GM23248 (cell line): ENCODE measurements at places on chromosomes 6 and 20.
A peak's percentile ranks its signal among the peaks of the same experiment; 100 is the strongest.

DNA sequence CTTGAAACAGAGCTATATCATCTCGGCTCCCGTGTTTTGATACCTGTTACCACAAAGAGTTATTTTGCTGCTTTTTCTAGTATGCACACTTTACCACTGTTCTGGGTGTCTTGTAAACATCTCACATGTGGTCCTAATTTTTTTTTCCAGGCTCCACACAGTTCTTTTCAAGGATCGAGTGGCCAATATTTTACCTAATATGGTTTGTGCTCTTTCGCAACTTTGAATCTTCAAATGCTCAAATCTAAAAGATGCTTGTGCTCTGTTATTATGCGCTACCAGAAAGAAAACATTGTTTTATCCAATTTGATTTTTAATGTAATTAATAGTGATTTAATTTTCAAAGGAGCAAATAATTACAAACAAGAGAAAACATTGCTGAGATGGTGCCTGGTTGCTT lies 10.7 kb downstream of the ENPP5 start:
- H3K36me3 ChIP-seq = no peaks in the 10 kb centered on the region
- no peaks in the 10 kb centered on the region for H3K4me1 ChIP-seq
- no peak overlapping the region for H3K27ac ChIP-seq

DNA sequence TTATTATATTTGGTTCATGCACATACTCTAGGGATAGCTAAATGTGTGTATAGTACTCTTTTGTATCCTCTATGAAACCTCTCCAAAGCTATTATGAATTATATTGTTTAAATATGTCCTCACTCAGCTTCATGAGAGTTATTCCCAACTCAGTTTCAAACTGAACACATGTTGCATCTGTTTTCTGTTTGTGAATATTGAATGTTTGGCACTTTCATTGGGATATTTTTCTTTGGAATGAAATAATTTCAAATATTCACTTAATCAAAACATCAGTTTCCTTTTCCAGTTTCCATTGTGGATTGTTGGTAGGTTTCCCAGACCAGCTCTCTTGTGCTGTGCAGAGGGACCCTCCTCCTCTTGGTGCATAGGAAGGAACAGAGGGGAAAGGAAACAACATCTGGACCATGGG lies 46.6 kb downstream of the HDAC2 start:
- H3K27ac ChIP-seq = no peak overlapping the region
- H3K27me3 ChIP-seq = no peaks in the 10 kb centered on the region
- H3K4me1 ChIP-seq = no peaks in the 10 kb centered on the region

- no peaks in the 10 kb centered on the region for H3K36me3 ChIP-seq
- H3K4me1 ChIP-seq = no peaks in the 10 kb centered on the region
- no peak for DNase-seq
- H3K27ac ChIP-seq = no peak overlapping the region
Observed at GRCh38 chr20:9515741-9516233, 1.4 kb downstream of the LAMP5 start.

DNA sequence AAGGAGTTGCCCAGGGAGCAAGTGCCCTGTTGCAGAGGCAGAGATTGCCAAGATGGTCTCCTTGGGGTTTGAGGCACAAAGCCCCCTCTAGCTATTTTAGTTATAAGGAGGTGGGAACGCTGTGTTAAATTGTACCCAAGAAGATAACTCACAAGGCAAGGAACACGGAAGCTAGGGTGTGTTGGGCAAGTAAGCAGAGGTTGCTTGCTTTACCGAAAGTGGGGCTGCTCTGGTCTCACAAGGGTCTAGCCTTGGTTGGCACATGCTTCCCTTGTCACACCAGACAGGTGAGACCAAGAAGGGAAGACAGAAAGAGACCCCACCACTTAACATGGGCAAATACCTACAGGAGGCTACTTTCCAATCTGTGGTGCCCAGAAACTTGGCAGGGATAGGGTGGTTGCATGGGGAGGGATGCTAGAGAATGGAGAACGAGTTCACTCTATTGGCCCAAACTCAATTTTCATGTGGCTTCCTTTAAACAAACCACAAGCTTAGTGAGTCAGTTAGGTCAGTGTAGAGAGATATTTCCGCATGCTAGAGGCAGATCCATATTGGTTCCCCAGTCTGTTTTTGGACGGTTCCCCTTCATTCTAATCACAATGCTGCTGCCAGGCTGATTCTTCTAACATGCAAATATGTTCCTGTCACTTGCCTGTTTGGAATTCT lies 42.4 kb downstream of the PLAGL1 start:
- H3K4me1 ChIP-seq = peaks cover 9% of the 10 kb centered on the region
- H3K27me3 ChIP-seq = 0 out of 2 replicates have a peak, but pooled peaks cover 4% of the 10 kb centered on the region
- no peak overlapping the region for H3K27ac ChIP-seq
- H3K4me3 ChIP-seq = no peak overlapping the region

DNA sequence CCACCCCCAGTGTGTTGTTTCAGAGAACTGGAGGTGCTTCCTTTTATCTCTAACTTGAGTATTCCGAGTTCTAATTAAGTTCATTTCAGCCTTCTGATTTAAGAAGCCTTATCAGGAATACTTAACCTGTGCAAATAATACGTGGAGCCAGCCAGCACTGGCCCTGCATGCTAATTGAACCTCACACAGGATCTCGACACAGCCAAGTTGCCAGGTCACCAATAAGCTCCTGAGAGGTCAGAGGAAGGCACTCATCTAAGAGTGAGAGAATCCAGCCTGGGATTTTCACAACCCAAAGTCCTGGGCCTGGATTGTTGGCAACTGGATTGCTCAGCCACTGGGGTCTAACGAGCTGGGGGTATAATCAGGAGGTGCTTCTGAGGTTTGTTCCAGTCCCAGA lies 157.7 kb upstream of the LRFN2 start:
- H3K4me3 ChIP-seq = no peak overlapping the region
- no peaks in the 10 kb centered on the region for H3K36me3 ChIP-seq
- H3K27ac ChIP-seq = no peak overlapping the region
- no peak for DNase-seq
- H3K27me3 ChIP-seq = peaks cover 20% of the 10 kb centered on the region
- no peaks in the 10 kb centered on the region for H3K4me1 ChIP-seq

DNA sequence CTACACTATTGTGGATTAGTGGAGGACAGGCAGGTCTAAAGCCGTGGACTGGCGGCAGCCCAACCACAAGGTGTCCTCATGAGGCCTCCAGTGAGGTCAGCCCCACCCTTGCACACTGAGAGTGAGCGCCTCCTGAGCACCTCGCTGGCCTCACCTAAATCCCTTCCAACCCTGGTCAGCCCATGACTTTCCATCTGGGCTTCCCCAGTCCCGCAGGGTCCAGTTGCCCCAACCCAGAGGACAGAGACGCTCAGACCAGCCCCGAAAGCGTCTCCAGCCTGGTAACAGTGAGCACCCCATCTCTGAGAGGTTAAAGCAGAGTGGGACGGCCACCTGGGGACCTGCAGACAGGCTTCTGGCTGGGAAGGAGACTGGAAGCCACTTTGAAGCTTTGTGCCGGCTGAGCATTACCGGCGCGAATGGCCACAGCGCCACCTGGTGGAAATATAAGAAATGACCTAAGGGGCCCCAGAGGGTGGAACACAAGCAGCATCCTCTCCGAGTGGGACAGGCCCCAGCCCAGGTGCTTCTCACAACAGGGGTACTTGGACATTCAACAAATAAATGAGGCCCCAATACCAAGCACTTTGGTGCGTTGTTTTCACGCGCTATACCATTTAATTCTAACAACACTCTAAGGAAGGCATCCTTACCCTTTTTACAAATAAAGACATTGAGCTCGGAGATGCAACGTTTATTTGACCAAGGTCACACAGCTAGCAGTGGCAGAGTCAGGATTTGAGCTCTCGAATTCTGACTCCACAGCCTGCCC lies 65.7 kb upstream of the TOP1 start:
- no peak overlapping the region for H3K27ac ChIP-seq
- no peaks in the 10 kb centered on the region for H3K36me3 ChIP-seq
- H3K4me3 ChIP-seq = no peak overlapping the region
- no peaks in the 10 kb centered on the region for H3K27me3 ChIP-seq
- peak; percentile 71 for DNase-seq

- H3K27ac ChIP-seq = peak overlapping the region; percentile 95
- no peaks in the 10 kb centered on the region for H3K27me3 ChIP-seq
- peak; percentile 35 for DNase-seq
- H3K4me1 ChIP-seq = peaks cover 22% of the 10 kb centered on the region
Observed at GRCh38 chr20:2103461-2104153, 2.0 kb downstream of the STK35 start.

DNA sequence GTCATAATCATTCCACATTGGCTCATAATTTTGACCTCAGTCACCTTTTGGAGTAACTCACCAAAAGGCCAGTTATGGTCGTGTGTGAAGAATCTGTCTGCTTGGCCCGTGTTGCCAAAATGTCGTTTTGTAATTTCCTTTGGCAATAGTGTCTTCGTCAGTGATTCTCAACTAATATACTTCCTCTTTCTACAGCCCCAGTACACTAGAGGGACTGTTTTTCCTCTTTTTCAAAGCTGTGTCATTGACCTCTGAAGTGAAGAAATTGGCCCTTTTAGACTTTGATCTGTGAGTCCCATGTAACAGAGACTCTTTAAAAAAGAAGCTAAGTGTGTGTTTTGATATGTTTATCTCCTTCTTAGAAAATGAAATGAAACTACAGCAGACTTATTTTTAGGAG lies 5.2 kb downstream of the FOXO3 start:
- peak overlapping the region; percentile 77 for H3K27ac ChIP-seq
- peak; percentile 91 for DNase-seq
- H3K4me1 ChIP-seq = peaks cover 42% of the 10 kb centered on the region
- H3K27me3 ChIP-seq = no peaks in the 10 kb centered on the region
- H3K4me3 ChIP-seq = peak overlapping the region; percentile 57
- H3K36me3 ChIP-seq = peaks cover 13% of the 10 kb centered on the region

DNA sequence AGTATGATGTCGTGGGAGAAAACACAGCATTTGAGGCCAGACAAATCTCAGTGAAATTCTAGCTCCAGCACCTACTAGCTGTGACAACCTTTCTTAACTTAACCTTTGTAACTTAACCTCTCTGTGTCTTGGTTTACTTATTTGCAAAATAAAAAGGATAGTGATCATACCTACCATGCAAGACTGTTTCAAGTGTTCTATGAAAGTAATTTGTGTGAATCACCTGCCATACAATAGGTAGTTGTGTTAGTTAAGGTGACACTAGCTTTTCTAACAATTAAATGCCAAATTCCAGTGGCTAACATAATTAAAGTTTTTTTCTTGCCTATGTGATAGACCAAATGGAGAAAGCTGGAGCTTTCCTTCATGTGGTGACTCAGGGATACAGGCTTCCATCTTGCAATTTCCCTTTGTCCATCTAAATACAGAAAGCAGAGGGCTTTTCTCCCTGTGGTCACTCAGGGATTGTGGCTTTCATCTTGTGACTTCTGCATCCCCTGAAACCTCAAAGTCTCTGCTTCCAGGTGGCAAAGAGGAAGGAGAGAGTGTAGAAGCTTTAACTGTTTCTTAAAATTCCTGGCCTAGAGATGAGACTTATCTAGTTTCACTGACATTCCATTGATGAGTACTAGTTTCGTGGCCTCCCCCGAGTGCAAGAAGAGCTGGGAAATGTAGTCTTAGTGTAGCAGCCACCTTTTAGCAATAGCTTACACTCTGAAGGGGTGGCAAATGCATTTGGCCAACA lies 311.4 kb downstream of the CLIC5 start:
- H3K4me1 ChIP-seq = peaks cover 25% of the 10 kb centered on the region
- H3K36me3 ChIP-seq = no peaks in the 10 kb centered on the region
- H3K4me3 ChIP-seq = no peak overlapping the region
- H3K27me3 ChIP-seq = no peaks in the 10 kb centered on the region

DNA sequence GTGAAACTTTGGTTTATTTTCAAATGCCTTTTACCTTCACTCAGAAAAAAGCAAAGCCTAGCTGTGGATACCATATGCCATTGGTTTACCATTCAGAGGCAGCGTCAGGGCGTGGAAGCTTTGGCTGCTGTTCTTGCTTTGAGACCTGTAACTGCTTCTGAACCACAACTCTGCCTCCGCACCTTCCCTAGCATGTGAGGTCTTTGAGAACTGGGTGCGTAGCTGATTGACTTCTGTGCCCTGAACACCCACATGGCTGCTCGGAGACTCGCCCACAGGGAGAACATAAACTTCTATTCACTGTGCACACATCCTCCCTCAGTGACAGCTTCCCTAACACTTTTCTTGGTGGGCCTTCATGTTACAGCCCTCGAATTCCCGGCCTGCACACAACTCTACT lies 11.2 kb upstream of the CLDN20 start:
- H3K4me3 ChIP-seq = no peak overlapping the region
- H3K4me1 ChIP-seq = no peaks in the 10 kb centered on the region
- no peaks in the 10 kb centered on the region for H3K27me3 ChIP-seq
- DNase-seq = no peak
- peaks cover 6% of the 10 kb centered on the region; the same call in 1 of the 2 replicates for H3K36me3 ChIP-seq
- H3K27ac ChIP-seq = no peak overlapping the region

- H3K4me3 ChIP-seq = no peak overlapping the region
- H3K4me1 ChIP-seq = no peaks in the 10 kb centered on the region
- H3K27me3 ChIP-seq = no peaks in the 10 kb centered on the region
- no peak overlapping the region for H3K27ac ChIP-seq
- DNase-seq = peak; percentile 62
- 0 out of 2 replicates have a peak, but pooled peaks cover 2% of the 10 kb centered on the region for H3K36me3 ChIP-seq
Observed at GRCh38 chr6:136846046-136846445, 23.7 kb downstream of the PEX7 start.

DNA sequence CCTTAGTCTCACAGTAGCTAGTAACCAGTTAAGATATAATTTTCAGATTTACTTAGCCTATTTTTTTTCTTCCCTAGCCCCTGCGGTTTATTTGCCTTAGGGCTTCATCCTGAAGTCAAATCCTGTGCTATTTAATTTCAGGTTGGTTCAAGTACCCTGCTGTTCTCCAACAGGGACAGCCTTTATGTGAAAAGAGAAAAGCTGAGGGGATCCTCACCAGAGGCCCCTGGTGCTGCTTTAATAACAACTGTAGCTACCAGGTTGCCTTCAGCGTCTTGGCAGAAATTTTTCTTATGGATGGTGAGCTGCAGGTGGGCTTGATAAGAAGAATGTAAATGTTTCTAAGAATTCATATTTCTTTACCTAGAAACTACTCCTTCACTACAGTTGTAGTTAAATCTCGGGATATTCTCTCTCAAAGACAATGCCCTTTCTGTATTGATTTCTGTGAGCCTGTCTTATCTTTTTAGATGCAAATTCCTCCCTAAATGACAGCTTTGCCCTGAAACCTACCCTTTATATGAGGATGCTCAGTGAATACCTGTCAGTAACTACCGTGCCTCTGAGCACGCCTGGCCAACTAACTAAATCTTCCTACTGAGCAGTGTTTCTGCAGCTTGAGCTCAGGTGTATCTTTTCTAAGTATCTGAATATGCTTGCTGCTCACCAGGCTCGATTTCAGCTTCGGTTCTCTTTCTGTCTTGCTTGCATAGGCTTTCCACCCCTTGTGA lies 320.5 kb downstream of the MMUT start:
- no peaks in the 10 kb centered on the region for H3K27me3 ChIP-seq
- DNase-seq = no peak
- no peaks in the 10 kb centered on the region for H3K4me1 ChIP-seq
- no peaks in the 10 kb centered on the region for H3K36me3 ChIP-seq

- no peaks in the 10 kb centered on the region for H3K4me1 ChIP-seq
- H3K27ac ChIP-seq = no peak overlapping the region
- no peaks in the 10 kb centered on the region for H3K36me3 ChIP-seq
- DNase-seq = no peak
- H3K4me3 ChIP-seq = no peak overlapping the region
Observed at GRCh38 chr6:51892339-51892738, 195.1 kb downstream of the PKHD1 start.

- no peak overlapping the region for H3K27ac ChIP-seq
- H3K4me3 ChIP-seq = no peak overlapping the region
- no peaks in the 10 kb centered on the region for H3K4me1 ChIP-seq
- no peaks in the 10 kb centered on the region for H3K36me3 ChIP-seq
- H3K27me3 ChIP-seq = no peaks in the 10 kb centered on the region
Observed at GRCh38 chr6:23927935-23928334, 198.1 kb upstream of the NRSN1 start.

GRCh38 chr6:13295576-13295975 lies 32.8 kb downstream of the TBC1D7 start:
- H3K36me3 ChIP-seq = peaks cover 17% of the 10 kb centered on the region; the same call in 1 of the 2 replicates
- H3K27me3 ChIP-seq = no peaks in the 10 kb centered on the region
- H3K4me3 ChIP-seq = no peak overlapping the region
- no peak overlapping the region for H3K27ac ChIP-seq
